ENCODE measurements at places on chromosomes 16 and 17.

- DNase-seq, result no peak
Observed at GRCh38 chr16:48014349-48015135, 141.3 kb downstream of the ABCC12 start.

DNA sequence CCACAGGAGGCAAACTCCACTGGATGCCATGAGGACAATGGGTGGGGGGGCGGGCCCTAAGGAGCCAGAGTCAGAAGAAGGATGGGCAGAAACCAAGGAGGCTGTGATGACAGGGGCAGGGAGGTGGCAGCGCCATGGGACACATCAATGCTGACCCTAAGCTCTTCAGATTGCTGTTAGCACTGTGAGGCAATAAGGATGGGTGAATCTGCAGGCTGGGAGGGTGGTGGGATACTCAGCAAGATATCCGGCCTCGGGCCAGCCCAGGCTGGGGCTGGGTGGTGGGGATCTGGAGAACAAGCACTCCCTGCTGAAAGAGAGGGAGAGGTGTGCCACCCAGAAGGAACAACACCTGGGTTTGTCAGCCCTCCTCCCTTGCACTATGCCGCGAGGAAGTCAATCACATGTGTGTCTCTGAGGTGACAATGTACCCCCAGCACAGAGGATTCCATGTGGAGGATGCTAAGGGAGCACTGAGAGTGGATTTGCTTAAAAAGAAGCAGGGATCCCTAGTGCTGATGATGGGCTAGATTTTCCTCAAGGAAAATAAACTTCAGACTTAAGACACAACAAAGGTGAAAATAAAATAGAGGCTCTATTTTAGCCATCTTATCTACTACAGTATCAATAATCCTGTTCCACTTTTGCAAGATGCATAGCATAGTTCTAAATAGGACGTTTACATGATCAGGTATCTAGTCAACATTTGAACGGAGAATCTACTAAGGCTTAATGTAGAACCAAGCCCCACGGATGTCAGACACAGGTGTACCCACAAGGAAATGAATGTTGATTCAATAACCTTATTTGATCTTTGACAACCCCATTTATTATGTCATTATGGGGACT, 22.6 kb downstream of the SMPD3 start:
- no peak for DNase-seq

DNA sequence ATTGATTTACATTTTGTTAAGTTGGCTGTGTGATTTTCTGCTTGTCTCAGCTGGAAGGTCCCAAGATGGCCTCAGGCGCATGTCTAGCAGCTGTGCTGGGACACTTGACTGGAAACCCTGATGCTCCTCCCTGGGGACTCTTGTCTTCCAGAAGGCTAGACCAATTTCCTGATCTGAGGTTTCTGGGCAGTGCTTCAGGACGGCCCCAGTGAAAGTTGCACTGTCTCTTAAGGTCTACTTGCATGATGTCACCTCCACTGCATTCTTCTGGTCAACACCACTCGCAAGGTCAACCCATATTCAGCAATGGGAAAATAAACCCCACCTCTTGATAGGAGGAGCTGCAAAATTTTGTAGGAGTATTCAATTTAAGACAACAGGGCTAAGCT, 116.0 kb downstream of the SALL1 start:
- peak; percentile 81 for DNase-seq

- no peak for DNase-seq
Observed at GRCh38 chr17:77726549-77727006, 231.9 kb upstream of the TNRC6C start.

DNA sequence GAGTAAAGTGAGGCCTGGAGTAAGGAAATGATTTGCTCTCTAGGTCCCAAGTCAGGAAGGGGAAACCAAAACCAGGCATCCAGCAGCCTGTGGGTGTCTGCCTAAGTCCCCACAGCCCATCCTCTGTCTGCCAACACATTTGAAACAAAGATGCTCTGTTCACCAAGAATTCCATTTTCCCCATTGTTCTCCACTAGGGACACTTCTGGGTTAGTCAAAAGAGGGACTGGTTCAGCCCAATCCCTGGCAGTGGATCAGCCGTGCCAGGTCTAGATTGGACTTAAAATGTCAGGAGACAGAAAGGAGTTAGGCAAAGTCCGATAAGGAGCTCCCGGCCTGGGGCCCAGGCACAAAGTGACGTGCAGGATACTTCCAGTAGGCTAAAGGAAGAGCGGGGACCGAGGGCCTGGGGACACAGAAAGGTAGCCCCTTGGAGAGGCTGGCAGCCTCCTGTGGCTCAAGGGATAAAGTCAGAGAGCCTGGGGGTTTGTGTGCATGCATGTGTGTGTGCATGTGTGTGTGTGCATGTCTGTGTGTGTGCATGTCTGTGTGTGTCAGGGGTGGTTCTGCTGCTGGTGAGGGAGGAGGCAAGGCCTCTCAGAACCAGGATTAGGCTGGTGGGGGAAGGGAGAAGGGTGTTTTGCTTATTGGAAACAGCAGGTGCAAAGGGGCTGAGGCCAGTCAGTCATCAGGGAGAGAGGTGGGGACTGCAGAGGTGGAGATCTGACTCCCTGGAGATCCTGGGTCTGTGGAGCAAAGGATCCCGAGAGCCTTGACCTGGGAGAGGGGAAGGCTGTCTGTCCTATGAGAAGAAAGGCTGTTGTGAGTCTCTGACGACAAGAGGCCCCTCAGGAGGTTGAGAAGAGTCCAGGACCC, 41.7 kb upstream of the IL34 start:
- no peak for DNase-seq

GRCh38 chr17:58335061-58335731, 6.6 kb upstream of the TSPOAP1 start:
- DNase-seq, result no peak

GRCh38 chr17:49993423-49994060, 1.5 kb downstream of the DLX3 start:
- DNase-seq, result no peak

DNA sequence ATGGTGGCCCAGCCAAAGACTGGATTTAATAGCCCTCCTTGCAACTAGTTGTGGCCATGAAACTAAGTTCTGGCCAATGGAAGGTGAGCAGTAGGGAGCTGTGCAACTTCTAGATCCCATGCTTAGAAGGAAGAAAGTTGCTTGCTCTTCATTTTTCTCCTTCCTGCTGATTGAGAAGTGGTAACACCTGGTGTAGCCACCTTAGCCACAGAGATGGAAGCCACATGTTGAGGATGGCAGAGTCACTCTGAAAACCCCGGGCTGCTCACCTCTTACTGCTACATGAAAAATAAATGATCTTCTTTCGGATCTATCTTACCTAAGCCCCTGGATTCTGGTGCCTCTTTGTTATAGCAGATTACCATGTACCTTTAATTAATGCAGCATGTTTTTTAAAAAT, 10.3 kb upstream of the ATP5MC1 start:
- DNase-seq, result no peak

DNA sequence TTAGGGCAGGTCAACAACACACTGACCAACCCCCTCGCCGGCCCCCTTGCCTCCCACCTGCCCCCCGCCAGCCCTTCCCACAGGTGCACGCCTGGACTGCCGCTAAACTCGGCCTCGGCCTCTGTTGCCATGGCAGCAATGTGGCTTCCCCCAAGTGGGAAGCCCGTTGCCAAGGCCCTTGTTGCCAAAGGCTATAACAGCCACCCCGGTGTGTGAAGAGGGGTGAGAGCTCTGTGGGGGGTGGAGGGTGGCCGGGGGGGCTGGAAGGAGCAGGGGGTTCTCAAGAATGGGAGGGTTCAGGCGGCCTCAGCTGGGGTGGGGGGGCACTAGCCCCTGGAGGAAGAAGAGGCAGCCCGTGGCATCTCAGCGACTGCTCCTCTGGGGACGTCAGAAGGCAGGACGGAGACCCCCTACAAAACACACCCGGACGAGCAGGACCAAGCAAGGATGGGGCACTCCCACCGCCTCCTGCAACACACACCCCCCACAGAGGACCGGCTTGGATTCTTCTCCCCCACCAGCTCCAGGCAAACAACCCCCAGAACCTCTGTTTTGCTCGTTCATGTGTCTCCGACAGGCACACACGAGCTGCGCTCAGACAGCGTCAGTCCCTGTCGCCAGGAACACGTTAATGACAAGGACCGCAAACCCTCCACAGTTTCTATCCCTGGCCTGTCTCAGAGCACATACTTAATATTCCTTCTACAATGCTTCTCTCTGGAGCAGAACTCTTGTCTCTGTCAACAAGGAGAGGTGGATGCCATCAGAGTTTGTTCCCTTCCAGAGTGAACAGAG, 55.7 kb downstream of the ABR start:
- no peak for DNase-seq

DNA sequence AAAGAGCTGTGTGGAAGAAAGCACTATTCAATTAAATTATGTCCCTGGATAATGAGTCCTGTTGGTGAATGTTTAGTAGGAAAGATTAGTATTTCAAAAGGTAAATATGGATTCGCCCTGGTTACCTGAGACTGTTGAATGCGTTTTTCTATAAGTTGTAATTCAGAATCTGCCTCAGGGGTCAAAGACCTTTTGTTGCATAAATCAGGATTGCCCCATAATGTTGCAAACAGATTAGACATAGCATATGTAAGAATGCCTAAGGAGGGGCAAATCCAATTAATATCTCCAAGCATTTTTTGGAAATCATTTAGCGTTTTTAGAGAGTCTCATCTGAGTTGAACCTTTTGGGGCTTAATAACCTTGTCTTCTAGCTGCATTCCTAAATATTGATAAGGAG, 70.1 kb upstream of the ARL4D start:
- DNase-seq, result no peak

- peak; percentile 53 for DNase-seq
Observed at GRCh38 chr16:54031107-54031760, 255.4 kb downstream of the IRX3 start.
